ENCODE measurements at places on chromosomes 13 and 19.

DNA sequence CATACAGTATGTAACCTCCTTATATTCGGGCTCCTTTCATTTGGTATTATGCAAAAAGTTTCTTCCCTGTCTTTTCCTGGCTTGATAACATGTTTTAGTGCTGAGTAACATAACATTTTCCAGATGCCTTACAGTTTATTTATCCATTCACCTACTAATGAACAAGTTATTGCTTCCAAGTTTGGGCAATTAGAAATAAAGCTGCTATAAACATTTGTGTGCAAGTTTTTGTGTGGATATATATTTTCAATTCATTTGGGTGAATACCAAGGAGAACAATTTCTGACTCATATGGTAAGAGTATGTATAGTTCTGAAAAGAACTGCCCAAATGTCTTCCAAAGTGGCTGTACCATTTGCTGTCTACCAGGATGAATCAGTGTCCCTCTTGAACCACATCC, 360.9 kb downstream of the PCDH17 start:
- DNase-seq = no peak

GRCh38 chr13:78060966-78061365, 142.3 kb upstream of the EDNRB start:
- DNase-seq = no peak

DNA sequence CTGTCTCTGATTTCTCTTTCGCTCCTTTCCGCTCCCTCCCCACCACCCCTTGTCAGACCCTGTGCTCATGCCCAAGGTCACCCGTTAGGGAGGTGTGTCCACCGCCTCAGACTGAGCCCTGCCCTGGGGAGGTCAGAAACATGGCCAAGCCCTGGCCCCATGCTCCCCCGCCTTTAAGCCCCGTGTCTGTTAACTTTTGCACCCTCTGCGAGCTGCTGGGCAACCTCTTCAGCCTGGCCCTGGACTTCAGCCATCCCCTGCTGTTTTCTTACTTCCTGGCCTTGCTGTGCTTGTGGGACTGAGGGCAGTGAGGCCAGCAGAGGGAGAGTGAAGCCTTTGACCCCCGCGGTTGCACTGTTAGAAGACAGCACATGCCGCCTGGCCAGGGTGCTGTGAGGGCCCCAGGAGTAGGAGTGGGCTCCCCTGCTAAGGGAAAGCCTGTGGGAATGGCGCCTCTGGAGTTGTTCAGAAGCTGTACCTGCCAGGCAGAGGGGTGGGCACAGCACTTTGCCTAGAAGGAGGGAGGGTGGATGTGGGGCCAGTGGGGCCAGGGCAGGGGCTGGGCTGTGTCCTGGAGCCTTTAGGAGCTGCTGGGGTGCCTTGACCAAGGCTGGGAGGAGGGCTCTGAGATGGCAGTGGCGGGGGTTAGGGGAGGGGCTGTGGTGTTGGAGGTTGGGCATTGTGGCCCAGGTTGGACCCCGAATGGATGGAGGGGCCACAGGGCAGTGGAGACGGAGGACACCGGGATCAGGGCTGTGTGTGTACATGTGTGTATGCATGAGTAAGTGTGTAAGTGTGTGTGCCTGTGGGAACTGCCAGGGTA, 7.9 kb downstream of the UPF1 start:
- DNase-seq = no peak

DNA sequence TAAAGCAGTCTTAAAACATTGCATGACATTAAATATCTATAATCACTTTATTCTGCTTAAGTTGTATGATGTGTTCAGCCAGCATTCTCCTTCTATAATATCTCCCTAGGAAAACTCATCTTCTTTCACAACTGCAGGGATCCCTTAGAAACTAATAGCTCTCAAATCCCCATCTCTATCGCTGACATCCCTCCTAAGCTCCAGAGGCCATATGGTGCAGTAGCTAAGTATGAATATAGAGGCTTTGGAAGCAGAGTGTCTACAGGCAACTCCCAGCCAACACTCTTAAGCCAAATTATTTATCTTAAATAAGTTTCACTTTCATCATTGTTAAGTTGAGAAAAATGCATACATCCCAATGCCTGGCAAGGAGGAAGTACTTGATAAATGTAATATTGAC, 349.5 kb upstream of the MIR17HG start:
- DNase-seq = no peak

DNA sequence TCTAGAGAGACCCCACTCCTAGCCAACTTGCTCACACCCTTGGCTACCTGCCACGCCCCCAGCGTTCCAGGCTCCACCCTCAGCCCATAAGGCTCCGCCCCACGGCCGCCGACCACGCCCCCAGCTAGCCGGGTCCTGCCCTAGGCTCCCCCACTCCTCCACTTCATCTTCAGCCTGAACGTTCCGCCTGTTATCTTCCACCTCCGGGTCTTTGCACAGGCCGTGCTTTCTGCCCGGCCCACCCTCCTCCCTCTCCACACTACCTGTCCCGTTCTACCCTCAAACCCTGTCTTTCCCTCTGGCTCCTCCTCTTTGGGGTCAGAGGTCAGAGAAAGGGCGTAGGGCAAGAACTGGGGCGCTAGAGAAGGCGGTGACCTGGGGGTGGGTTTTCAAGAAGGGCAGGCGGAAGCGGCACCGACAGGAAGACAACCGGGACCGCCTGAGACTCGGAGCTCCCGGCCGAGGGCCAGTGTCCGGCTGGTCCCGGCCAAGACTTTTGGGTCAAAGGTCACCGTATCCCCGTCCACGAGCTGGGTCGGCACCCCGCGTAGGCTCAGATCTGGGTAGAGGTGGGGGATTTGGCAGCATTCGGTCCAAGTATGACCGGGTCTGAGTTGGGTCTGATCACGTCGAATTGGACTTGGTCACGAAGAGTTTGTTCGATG, 2.2 kb downstream of the PDE4C start:
- DNase-seq = no peak

GRCh38 chr19:7355151-7355820, 6.5 kb downstream of the ARHGEF18 start:
- DNase-seq = no peak

Measured in activated T-cell treated with anti-CD3 and anti-CD28 coated beads for 1 hour (primary cell).